Colonic mucosa (tissue), 4 donors: ENCODE measurements at places on chromosomes 7 and 10. TPM values are rescaled to one million over a fixed set of nuclear protein-coding genes. Genes with fewer than 3 reads are reported as not detected.

- DNase-seq, result no peak
Measured at GRCh38 chr7:107661865-107662379, 1.3 kb downstream of the SLC26A4 start.

DNA sequence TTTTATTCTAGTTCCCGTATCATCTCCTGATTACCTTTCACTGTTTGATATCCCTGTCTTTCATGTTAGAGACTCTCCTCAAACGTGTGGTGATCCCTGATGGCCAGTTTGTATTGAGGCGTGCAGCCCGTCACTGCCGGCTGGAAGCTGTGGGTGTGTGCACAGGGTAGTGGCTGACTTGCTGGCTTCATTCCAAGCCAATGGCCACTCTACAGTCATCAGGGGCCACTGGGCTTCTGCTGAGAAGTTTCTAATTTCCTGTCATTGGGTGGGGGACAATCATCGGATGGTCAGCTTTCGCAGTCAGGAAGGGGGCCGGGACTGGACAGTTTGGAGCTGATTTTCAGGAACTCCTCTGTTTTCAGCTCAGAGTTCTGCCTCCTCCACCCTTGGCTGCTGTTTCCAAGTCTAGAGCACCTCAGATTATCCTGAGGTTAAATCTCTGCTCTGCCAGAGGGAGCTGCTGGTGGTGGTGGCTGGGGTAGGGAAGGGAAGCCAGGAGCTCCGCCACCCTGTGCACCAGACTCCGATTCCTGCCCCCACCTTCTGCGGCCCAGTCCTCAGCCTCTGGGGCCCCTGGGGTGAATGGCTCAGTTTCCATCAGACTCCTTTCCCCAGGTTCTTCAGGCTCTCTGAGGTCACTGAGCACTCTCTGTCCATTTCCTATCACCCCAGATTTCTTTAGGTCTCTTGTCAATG is 34.9 kb downstream of the BAIAP2L1 start:
- peak; percentile 63 for DNase-seq

The ARL4A gene
- total RNA-seq, result 27.5 TPM

DNA sequence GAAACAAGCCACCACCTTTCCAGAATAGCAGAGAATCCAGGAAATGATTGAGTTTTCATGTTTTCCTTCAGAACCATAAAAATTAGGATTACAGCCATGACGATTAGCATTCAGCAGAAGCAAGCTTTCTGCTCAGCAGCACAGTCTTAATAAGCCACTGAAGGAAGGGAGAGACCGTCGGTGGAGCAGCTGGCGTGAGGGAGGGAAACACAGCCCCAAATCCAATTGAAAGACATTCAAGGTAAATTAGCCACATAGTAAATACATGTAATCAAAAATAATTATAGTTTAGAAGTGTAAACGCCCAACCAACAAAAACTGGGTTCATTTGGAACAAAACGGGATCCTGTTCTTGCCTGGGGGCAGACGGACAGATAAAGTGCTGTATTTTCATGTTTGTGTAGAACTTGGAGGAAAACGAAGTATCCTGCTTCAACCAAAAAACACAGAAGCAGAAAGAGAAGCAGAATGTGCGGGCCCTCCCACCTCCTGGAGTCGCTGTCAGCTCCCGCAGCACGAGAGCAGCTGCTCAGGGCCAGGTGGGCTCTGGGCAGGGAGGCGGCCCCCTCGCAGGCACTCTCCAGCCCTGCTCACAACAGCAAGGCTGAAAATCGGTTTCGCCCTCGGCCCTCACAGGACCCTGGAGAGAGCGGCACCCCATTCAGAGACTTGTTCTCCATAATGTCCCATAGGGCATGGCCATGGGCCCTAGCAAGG is 84.9 kb downstream of the TCERG1L start:
- no peak for DNase-seq

- DNase-seq, result peak; percentile 67
Measured at GRCh38 chr7:2530071-2530987, 10.8 kb downstream of the LFNG start.

GRCh38 chr10:34237898-34238455 is 577.1 kb downstream of the PARD3 start:
- no peak for DNase-seq

GRCh38 chr7:145092766-145093165 is 256.9 kb upstream of the TPK1 start:
- no peak for DNase-seq

The GRM3 gene
- total RNA-seq, result not detected

The RALA gene
- 47.8 TPM for total RNA-seq

The DPP6 gene
- 3.9 TPM for total RNA-seq

The MKX gene
- total RNA-seq, result 0.10 TPM

DNA sequence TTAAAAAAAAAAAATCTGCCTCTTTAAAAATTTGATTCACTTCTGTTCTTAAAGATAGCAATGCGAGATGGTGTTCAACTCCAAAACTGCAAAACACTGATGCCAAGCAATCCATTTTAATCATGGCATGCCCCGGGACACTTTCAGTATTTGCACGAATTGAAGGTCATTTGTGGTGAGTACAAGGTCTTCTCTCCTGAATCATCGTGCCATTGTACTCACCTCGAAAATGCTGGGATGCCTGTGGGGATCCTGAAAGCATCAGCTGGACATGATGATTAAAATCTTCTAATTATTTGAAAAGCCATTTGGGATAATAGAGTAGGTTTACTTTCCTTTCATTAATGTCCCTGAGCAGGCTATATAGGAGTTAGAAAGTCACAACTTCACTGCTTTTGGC is 125.1 kb upstream of the NRP1 start:
- no peak for DNase-seq

The SPDYE1 gene
- not detected for total RNA-seq

The GPR26 gene
- total RNA-seq, result not detected

DNA sequence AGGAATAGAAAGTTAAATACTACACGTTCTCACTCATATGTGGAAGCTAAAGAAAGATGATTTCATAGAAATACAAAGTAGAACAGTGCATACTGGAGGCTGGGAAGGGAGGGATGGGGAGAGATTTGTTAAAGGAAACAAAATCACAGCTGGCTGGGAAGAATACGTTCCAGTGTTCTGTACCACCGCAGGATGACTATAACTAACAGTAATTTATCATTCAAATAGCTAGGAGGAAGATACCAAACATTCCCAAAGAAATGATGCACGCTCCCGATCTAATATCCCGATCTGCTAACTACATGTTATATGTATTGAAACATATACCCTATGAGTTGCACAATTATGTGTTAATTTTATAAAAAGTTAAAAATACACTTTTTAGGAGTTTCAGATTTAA is 162.3 kb downstream of the ZMYND11 start:
- no peak for DNase-seq

The NFKB2 gene
- total RNA-seq, result 44.5 TPM

DNA sequence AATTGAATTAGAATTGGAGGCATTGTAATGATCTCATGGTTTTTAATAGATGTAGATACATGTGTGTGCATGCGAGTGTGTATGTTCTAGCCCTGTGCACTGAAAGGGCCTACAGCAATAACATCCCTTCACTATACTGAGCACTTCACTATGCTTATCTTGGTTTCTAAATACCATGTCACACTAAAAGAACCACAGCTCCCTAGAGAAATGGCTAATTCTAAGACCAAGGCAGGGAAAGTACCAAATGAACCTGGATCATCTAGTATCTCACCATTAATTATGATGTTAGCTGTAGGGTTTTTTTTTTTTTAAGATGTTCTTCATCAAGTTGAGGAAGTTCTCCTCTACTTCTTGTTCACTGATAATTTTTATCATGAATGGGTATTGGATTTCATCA is 55.1 kb downstream of the HECTD2 start:
- DNase-seq, result no peak

The PSTK gene
- total RNA-seq, result 1.7 TPM

DNA sequence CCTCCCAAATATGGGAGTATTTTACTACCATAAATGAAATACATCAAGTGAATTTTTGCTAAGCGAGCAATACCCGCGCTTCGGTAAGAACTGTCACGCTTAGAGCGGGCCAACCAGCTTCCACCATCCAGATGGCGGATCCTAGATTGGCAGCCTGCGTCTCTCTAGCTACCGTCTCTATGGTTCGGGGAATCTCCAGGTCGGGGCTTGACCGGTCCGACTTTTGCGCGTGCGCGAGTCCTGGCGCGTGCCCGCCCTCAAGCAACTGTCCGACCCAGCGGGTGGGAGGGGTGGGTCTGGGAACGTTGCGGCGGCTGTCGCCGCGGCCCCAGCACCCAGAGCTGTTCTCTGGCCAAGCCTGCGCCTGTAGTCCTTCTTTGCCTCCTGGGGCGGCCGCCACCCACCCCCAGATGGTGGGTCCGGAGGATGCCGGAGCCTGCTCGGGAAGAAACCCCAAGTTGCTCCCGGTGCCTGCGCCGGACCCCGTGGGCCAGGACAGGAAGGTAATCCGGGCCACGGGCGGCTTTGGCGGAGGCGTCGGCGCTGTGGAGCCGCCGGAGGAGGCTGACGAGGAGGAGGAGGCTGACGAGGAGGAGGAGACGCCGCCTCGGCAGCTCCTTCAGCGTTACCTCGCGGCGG is at the start of gene TBC1D12:
TBC1D12 (plus strand) TSS at position 338 of the 639 bp plus-strand sequence; CDS start at position 411, 73 bp downstream.
- peak; percentile 98 for DNase-seq

DNA sequence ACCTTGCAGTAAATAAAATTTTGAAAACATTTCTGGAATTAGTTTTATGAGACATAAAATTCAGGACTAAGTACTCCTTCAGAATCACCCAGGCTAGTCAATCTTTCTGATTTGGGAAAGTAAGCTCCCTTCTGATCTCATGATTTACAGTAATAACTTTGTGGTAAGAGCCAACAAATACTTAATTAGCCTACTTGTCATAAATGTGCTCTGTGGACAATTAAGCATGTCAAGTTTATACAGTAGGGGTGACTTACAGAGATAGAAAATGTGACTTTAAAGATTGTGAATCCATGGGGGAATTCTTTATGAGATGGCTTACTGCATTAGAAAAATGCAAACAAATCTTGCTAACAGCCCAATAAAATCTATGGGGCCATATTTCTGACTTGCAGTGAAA is 616.9 kb upstream of the GHITM start:
- no peak for DNase-seq

GRCh38 chr7:112427984-112428383 is 22.3 kb upstream of the IFRD1 start:
- no peak for DNase-seq

DNA sequence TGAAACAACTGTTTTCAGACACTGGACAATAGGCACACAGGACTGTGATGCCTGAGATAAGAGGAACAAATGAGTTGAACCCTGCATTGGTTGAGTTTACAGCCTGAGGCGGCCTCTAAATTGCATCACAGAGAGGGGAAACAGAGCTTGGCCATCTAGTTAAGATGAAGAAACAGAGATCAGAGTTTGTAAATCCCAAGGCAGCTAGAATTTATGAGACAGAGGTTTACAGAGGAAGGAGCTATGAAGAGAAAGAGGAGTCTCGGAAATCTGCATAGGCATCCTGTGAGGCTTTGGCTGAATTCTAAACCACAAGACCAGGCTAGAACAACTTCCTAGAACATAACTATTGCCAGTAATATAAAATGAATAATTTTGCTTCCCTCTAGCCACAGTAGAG is 41.0 kb upstream of the OIT3 start:
- DNase-seq, result no peak

- DNase-seq, result no peak
Measured at GRCh38 chr10:115566867-115567266, 473.7 kb downstream of the ATRNL1 start.

GRCh38 chr10:44628921-44629320 is 244.0 kb upstream of the CXCL12 start:
- DNase-seq, result no peak

- DNase-seq, result no peak
Measured at GRCh38 chr10:14621037-14621436, 153.7 kb downstream of the FAM107B start.

DNA sequence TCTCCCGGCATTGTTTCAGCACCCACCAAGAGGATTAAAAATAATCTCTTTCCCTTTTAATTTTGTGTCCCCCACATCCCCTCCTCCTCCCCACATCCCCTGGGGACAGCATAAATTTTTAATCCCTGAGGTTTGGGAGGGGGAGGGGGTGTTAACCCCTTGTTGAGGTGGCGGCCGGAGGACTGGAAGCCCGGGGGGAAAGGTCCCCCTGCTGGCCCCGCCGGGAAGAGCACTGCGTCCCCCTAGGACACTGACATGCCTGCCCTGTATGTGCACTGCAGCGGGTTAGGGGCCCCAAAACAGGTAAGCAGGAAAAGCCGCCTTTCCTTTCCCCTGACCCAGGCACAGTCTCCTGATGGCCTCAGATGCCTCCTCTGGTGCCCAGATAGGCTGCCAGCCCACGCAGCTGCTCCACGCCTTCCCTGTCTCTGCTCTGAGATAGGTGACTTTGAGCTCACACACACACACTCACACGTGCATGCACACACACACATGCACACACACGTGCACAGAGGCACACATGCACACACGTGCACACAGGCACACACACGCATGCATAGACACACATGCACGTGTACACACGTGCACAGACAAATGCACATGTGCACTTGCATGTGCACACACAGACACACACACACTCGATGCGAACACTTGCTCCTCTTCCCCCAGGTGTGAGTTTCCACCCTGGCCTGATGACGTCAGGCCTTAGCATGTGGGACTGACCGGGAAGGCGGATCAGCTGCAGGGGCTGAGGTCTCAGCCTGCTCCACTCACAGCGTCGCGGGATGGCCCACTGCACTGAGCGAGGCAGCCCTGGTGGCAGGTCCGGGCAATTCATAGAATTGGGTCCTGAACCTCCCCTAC is 12.3 kb downstream of the CNPY1 start:
- DNase-seq, result no peak

DNA sequence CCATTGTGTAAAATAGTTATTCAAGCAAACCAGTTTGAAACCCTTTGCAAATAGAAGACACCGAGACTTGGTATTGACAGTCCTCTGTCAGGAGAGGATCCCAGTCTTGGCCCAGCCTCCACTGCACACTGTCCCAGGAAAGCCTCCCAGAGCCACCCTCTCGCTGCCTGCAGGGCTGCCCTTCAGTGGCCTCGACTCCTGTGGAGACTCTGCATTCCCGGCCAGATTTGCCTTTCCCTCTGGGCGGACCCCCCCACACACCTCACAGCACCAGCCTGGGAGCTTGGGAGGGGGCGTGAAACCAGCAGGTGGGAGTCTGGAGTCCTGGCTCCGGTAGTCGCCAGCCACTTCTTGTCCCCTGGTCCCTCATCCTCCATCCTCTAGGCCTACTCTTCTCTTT is 48.7 kb downstream of the GRK5 start:
- no peak for DNase-seq

- no peak for DNase-seq
Measured at GRCh38 chr7:44882899-44883298, 2.4 kb downstream of the PURB start.

The CDNF gene
- total RNA-seq, result 1.4 TPM

- no peak for DNase-seq
Measured at GRCh38 chr7:115356139-115356746, 434.3 kb downstream of the MDFIC start.

- no peak for DNase-seq
Measured at GRCh38 chr7:127803626-127804025, 151.6 kb downstream of the SND1 start.

- no peak for DNase-seq
Measured at GRCh38 chr10:101451667-101452069, 97.7 kb downstream of the BTRC start.
